ENCODE measurements at places on chromosomes 2 and 18.

GRCh38 chr2:10486601-10487079 is 38.5 kb upstream of the ODC1 start:
- DNase-seq, result no peak

DNA sequence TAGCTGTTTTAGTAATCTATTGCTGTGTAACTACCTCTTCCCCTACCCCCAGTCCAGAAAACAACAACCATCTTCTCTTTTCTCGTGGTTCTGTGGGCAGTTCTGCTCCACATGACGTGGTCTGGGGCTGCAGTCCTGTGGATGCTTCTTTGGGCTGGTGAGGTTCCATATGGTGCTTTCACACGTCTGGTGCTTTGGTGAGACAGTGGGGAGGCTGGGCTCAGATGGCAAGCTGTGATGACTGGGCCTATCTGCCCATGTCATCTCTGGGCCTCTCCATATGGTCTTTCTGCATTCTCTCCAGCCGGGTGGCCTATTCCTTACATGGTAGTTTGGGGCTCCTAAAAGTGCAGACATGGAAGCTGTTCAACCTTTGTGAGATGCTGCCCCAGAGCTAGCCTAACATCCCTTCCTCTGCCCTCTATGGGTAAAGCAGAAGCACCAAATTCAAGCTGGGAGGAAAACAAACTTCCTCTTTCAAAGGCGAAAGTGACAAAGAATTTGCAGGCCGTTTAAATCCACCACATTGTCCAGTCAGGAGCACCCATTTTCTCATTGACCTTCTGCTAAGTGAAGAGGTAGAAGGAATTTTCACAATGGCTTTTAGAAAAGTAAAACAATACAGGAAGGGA is 68.3 kb upstream of the IL1R1 start:
- DNase-seq, result no peak

GRCh38 chr2:156398176-156398575 is 38.0 kb upstream of the GPD2 start:
- DNase-seq, result no peak

DNA sequence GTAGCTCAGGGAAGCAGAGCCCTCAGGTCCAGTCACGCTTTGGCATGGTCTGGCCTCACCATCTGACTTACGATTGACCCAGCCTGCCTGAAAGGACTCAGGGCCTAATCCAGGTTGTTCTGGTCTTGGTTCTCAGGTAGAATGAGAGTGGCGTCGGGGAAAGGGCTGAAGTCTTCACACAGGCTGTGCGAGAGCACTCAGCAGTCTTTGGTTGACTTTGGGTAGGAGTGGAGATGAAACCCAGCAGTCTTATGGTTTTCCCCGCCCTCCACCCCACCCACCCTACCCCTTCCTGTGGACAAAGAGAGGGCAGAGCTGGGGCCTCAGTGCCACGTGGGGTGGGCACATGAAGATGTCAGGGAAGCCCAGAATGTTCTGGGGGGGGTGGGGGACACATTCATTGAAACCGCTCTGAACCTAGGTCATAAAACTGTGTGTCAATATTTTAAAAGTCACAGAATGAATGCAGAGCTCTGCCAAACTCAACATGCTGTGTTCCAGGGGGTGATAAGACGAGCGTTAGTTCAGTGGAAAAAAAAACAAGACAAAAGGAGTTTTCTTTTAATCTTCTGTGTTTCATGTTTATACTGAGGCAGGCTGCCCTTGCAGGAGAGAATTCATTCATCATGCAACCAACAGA is 58.6 kb upstream of the ALPP start:
- DNase-seq, result no peak

GRCh38 chr18:25180973-25181548 is 170.9 kb downstream of the ZNF521 start:
- no peak for DNase-seq

- DNase-seq, result no peak
These were observed 49.8 kb downstream of the CAB39 start for GRCh38 chr2:230762317-230762896.

GRCh38 chr18:73908323-73908722 is 239.3 kb downstream of the FBXO15 start:
- no peak for DNase-seq

DNA sequence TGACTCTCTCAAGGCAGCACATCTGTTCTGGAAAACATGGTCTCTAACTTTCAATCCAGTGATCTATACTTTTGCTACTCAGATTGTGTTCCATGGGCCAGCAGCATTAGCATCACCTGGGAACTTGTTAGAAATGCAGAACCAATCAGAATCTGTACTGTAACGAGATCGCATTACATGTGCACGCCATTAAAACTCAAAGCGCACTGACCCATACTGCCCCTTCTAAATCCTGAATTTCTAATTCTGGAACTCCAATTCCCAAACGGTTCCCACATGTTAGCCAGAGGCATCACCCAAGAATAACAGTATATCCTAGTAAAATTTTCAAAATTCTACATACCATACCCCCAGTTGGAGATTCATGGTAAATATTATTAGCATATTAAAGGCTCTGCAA is 10.5 kb upstream of the DCTN1 start:
- no peak for DNase-seq

GRCh38 chr18:2984091-2984490 is 28.9 kb downstream of the LPIN2 start:
- no peak for DNase-seq

- DNase-seq, result no peak
These were observed 18.0 kb downstream of the SP3 start for GRCh38 chr2:173947131-173947530.

- no peak for DNase-seq
These were observed 487.9 kb downstream of the STK39 start for GRCh38 chr2:167759531-167759930.

GRCh38 chr18:5444847-5445246 is 99.0 kb downstream of the EPB41L3 start:
- no peak for DNase-seq

DNA sequence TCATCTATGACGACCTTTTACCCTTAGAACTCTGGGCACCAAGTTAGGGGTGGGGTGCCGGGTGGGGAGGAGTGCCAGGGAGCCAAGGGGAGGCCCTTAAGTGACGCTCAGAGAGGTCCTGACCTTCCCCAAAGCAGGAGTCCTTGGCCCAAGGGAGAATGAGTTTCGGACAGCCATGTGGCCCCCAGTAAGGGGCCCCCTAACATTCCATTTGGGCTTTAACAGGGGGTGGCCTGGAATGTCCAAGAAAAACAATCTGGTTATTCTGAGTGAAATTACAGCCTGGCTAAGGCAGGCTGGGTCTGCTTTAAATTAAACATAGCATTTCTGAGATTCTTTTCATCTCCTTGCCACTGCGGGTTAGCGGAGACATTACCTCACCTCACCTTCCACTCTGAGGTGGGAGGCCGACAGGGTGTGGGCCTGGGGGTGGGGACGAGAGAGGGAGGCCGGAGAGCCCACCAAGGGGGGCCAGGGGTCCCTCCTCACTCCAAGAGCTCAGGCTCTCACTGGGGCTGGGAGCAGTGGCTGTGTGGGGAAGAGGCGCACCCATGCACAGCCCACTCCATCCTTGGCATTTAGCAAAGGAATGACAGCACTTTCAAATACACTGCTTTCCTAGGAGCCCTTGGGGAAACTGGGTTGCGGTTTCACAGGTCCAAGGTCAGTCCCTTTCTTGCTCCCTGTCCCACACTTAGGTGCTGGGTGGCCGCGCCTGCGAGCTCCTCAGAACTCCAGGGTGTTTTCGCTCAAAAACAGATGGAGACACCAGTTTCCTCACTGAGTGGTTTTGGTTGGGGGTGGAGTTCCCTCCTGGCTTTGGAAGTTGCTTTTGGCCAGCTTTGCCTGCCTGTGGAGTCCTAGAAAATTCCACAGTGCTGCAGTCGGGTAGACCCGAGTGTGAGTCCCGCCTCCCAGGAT is 107.4 kb downstream of the POLR1A start:
- no peak for DNase-seq

DNA sequence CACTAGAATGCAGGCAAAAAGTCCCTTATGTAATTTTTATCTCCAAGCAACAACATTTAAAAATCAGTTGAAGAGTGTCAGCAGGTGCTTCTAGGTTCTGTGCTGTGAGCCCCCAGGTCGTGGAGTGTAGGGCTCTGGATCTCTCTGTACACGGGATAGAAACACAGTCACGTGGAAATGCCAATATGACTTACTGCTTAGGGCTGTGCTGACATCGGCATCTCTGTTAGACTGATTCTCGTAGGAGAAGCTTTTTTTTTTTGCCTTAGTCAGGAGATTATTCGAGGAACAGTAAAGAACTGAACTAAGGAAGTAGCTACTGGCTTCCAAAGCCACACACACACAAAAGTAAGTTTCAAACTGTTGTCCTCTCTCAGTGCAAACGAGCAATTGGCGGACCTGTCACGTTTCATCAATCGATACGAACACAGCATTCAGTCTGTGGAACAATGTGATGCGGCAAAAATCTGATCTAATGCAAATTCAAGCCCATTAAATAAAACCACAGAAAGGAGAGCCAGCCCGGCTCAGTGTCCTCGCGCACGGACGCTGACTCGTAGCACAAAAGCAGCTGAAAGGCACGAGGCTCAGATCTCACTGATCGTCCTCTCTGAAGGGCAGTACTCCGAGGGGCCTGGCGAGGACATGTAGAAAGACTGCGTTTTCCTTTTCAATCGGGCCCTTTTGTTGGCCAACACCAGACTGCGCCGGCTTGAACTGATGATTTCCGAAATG is 41.5 kb downstream of the PRELID3A start:
- no peak for DNase-seq

- no peak for DNase-seq
These were observed 131.1 kb upstream of the RIOK3 start for GRCh38 chr18:23321996-23322395.

DNA sequence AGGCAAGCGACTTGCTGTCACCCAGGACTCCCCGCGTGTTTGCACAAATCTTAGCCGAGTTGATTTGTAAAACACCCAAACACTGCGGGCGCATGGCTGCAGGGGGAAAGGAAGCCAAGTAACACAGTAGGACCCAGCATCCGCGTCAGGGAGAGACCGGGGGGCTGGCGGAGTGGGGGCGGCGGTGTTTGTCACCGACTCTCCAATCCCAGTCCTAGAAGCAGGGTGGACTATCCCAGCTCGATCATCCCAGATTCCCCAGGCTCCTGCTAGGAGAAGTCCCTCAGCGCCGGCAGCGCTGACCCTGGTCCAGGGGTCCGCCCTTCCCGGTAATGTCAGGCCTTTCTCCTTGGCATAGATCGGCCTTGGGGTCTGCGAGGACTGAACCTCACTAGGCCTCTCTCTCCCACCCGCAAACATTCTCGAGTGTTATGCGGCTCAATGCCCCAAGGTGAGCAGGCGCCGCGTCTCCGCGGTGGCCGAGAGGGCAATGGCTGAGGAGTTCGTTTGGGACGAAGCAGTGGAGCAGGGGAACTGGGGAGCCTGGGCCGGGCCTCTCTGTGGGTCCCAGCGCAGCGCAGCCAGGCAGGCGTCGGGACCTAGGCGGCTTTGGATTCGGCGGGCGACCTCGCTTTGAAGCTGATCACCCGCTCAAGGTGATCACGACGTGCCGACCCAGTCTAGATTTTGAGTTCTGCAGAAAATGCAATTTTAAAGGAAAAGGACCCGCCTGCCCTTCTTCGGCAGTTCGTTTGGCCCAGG is 1.5 kb upstream of the GDF7 start:
- no peak for DNase-seq

Measured in activated CD4-positive, alpha-beta T cell treated with anti-CD3 and anti-CD28 coated beads for 1 hour (primary cell).